ENCODE measurements at places on chromosomes 12 and 14.

GRCh38 chr12:66279123-66279712, 23.1 kb upstream of the HELB start:
- DNase-seq, result no peak

GRCh38 chr14:95872777-95873176, 3.9 kb upstream of the TUNAR start:
- no peak for DNase-seq

DNA sequence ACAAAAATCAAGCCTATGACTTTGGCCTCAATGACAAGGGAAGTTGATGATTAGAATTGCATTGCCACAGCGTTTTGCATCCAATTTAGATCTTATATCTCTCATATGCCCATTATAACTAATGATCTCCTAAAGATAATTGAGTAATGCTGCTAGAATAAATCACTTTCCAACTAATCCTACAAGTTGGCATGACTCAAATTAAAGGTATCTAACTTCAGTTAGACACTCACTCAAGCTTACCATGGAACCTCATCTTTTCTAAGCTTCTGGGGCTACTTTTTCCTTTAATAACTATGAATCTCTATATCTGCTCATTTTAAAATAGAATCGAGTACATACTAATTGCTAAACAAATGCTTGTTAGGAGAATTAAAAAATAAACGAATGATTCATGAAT, 427.8 kb downstream of the BTG1 start:
- no peak for DNase-seq

GRCh38 chr14:106506881-106507305, 980.5 kb downstream of the TMEM121 start:
- DNase-seq, result no peak

GRCh38 chr14:36605506-36605857, 23.1 kb upstream of the NKX2-8 start:
- DNase-seq, result no peak

All from GM19239 (cell line).